Heart left ventricle (tissue), 16 donors: ENCODE measurements at places on chromosomes 7 and 10. TPM values are rescaled to one million over a fixed set of nuclear protein-coding genes. Genes with fewer than 3 reads are reported as not detected.

The C10orf62 gene
- total RNA-seq = 0.58 TPM

GRCh38 chr7:120857588-120858573 lies at the start of gene TSPAN12:
Gene TSPAN12, minus strand, starts transcription at chr7:120858144. Its CDS starts 1,381 bp downstream, at chr7:120856763.
- no peaks in the 10 kb centered on the region for H3K36me3 ChIP-seq
- peaks cover 8% of the 10 kb centered on the region for H3K4me1 ChIP-seq
- peak within 1 kb of the TSS; percentile 92 for H3K27ac ChIP-seq
- peak; percentile 86 for DNase-seq
- H3K4me3 ChIP-seq = peak within 1 kb of the TSS; percentile 82

- no peak overlapping the region for H3K4me3 ChIP-seq
- H3K27ac ChIP-seq = no peak overlapping the region
- no peaks in the 10 kb centered on the region for H3K27me3 ChIP-seq
- H3K36me3 ChIP-seq = no peaks in the 10 kb centered on the region
Observed at GRCh38 chr7:3057066-3057420, 13.4 kb upstream of the CARD11 start.

The SCRN1 gene
- total RNA-seq = 40.2 TPM

DNA sequence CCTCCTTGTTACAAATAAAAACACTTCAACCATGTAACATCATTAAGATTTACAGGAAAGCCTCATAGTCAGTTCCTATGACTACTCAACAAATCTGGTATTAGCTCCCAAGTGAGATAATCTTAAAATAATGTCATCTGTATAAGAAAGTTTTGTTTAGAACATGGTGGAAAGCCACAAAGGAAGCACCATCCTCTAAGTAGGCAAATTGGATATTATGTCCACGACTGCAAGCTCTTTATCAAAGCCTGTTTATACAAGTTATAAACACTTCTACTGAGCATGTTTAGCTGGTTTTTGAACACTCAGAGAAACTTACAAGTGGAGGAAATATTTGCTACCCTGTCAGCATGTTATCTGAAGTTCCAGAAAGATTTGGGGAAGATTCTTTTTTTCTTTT lies 349.8 kb downstream of the ARL4A start:
- no peaks in the 10 kb centered on the region for H3K27me3 ChIP-seq
- no peak overlapping the region for H3K27ac ChIP-seq
- DNase-seq = no peak
- no peaks in the 10 kb centered on the region for H3K36me3 ChIP-seq
- H3K4me1 ChIP-seq = no peaks in the 10 kb centered on the region
- no peak overlapping the region for H3K4me3 ChIP-seq

- no peak overlapping the region for H3K27ac ChIP-seq
- no peaks in the 10 kb centered on the region for H3K4me1 ChIP-seq
- peaks cover 32% of the 10 kb centered on the region for H3K27me3 ChIP-seq
- H3K4me3 ChIP-seq = no peak overlapping the region
- no peak for DNase-seq
Observed at GRCh38 chr10:43082087-43082486, 5.2 kb downstream of the RET start.

- no peaks in the 10 kb centered on the region for H3K36me3 ChIP-seq
- H3K4me3 ChIP-seq = no peak overlapping the region
- no peak overlapping the region for H3K27ac ChIP-seq
Observed at GRCh38 chr7:96013836-96014235, 241.5 kb downstream of the DYNC1I1 start.

DNA sequence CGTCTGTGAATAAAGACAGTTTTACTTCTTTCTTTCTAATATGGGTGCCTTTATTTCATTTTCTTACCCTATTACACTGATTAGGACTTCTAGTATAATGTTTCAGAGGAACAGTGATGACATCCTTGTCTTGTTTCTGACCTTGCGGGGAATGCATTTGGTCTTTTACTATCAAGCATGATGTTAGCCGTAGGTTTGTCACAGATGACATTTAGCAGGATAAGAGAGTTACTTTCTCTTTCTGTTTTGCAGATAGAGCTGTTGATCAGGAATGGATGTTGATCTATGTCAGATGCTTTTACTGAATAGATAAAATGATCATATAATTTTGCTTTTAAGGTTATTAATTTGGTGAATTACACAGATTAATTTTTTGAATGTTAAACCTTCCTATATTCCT lies 6.6 kb upstream of the IGFBP3 start:
- H3K36me3 ChIP-seq = no peaks in the 10 kb centered on the region
- H3K4me3 ChIP-seq = no peak overlapping the region
- no peak for DNase-seq
- peaks cover 4% of the 10 kb centered on the region for H3K4me1 ChIP-seq
- H3K27ac ChIP-seq = no peak overlapping the region

The COL17A1 gene
- total RNA-seq = not detected

The ANKRD26 gene
- 9.4 TPM for total RNA-seq

DNA sequence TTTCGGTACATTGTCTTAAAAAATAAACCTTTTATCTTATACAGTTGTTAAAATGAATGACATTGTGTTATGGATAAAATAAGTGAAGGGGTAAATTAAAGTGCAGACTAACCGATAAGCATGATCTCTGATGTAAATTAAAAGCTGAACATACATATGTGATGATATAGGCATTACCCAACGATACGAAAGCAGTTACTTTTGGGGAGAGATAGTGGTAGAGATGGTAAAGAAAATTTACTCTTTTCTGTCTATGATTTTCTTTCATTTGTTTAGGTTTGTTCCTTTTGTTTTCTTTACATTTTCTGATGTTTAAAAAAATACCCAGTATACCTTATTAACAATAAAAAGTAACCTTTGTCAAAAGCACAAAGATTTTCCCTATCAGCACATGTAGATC lies 6.4 kb downstream of the C1GALT1 start:
- no peaks in the 10 kb centered on the region for H3K36me3 ChIP-seq
- no peak overlapping the region for H3K27ac ChIP-seq
- no peak for DNase-seq
- no peak overlapping the region for H3K4me3 ChIP-seq

The CARD11 gene
- total RNA-seq = 0.33 TPM

DNA sequence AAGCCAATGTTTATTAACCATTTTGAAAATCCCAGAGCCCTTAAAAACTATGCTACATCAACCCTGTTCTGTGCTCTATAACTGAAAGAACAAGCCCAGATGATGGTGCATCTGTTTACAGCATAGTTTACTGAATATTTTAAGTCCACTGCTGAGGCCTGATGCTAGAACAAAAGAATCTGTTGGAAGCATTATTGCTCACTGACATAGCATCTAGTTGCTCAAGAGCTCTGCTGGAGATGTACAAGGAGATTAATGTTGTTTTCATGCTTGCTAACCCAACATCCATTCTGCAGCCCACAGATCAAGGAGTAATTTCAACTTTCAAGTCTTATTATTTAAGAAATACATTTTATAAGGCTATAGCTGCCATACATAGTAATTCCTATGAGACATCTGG lies 181.3 kb upstream of the FEZF1 start:
- H3K4me1 ChIP-seq = no peaks in the 10 kb centered on the region
- DNase-seq = no peak
- H3K4me3 ChIP-seq = no peak overlapping the region
- no peak overlapping the region for H3K27ac ChIP-seq
- H3K27me3 ChIP-seq = no peaks in the 10 kb centered on the region

The HIP1 gene
- 13.4 TPM for total RNA-seq

The CAMK2B gene
- 79.0 TPM for total RNA-seq

DNA sequence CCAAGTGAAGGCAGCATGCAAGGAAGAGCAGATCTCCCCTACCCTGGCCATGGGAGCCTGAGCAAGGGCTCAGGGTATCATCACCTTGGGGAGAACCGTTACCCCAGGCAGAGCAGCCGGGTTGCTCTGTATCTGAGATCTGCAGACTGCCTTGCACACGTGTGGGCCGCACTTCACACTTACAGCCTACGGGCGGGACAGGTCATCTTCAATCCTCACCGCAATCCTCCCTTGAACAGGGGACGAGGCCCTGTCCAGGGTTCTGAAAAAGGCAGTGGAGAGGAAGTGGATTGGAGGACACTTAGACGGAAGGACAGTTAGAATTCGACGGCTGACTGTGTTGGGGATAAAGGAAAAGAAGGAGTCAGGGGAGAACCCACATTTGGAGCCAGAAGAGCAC lies 51.4 kb downstream of the NPS start:
- H3K4me3 ChIP-seq = no peak overlapping the region
- no peaks in the 10 kb centered on the region for H3K4me1 ChIP-seq
- H3K36me3 ChIP-seq = no peaks in the 10 kb centered on the region
- DNase-seq = no peak
- no peaks in the 10 kb centered on the region for H3K27me3 ChIP-seq

The GATA3 gene
- total RNA-seq = 0.74 TPM

GRCh38 chr7:68697796-68698280 lies 900.4 kb upstream of the AUTS2 start:
- DNase-seq = no peak
- no peaks in the 10 kb centered on the region for H3K27me3 ChIP-seq
- no peaks in the 10 kb centered on the region for H3K36me3 ChIP-seq
- H3K4me1 ChIP-seq = no peaks in the 10 kb centered on the region
- no peak overlapping the region for H3K27ac ChIP-seq

The TAS2R5 gene
- total RNA-seq = not detected

DNA sequence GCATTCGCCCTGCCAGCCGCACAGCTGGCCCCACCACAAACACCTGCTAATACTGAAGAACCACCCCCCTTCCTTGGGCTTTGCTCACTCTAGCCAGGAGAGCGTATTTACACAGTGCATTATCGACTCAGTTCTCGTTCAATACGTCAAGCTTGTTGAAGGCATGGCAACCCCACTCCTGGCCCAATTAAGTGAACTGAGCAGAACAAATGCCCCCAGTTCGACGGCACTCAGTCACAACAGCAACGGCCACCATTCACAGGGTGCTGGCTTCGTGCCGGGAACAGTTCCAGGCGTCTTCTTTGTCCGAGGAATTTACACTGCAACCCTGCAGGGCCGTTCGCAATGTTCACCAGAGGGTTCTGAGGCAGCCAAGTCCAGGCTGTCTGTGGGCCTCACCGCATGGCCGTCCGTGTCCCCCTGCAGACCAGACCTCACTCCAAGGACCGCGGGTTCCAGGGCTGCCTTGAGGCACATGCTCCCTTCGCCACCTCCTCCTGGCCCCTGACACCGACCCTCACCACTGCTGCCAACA lies 175.3 kb downstream of the DIP2C start:
- no peak overlapping the region for H3K27ac ChIP-seq
- H3K36me3 ChIP-seq = no peaks in the 10 kb centered on the region
- H3K4me3 ChIP-seq = no peak overlapping the region
- DNase-seq = peak; percentile 48
- no peaks in the 10 kb centered on the region for H3K4me1 ChIP-seq
- no peaks in the 10 kb centered on the region for H3K27me3 ChIP-seq

- no peaks in the 10 kb centered on the region for H3K27me3 ChIP-seq
- H3K4me3 ChIP-seq = no peak overlapping the region
- no peak overlapping the region for H3K27ac ChIP-seq
- no peaks in the 10 kb centered on the region for H3K36me3 ChIP-seq
- DNase-seq = no peak
Observed at GRCh38 chr10:65142641-65143435, 1621.6 kb downstream of the REEP3 start.

The LBX1 gene
- not detected for total RNA-seq

The TCF7L2 gene
- total RNA-seq = 17.5 TPM

DNA sequence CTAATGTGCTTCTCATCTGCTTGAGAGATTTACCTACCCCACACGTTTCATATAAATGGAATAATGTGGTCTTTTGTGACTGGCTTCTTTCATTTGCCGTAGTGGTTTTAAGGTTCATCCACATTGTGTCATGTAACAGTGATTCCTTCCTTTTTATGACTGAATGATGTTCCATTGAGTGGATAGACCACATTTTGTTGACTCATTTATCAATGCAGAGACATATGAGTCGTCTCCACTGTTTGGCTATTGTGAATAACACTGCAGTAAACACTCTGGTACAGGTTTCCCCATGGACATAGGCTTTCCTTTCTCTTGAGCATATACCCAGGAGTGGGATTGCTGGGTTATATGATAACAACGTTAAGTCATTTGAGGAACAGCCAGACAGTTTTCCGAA lies 2.0 kb upstream of the AOC1 start:
- H3K27ac ChIP-seq = no peak overlapping the region
- no peaks in the 10 kb centered on the region for H3K4me1 ChIP-seq
- H3K4me3 ChIP-seq = no peak overlapping the region

The HECW1 gene
- not detected for total RNA-seq
